NCI-H446 (cell line): ENCODE measurements at places on chromosomes 1 and 21.

GRCh38 chr1:196856053-196856452 is 31.8 kb upstream of the CFHR4 start:
- no peak for DNase-seq

DNA sequence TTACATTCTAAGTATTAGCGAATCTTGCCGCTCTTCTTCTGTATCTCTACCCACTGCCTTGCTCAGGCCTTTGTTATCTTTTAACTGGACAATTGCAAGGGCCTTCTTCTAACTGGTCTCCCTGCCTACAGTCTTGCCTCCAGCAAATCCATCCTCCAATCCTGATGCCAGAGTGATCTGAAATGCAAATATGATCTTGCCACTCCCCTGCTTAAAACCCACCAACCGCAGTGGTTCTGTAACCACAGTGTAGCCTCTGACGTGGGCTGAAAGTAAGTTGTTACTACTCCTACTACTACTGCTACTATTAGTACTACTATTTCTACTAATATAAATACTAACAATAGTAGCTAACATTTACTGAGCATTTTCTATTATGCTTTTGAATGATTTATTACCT is 12.4 kb downstream of the MOV10 start:
- DNase-seq, result no peak

DNA sequence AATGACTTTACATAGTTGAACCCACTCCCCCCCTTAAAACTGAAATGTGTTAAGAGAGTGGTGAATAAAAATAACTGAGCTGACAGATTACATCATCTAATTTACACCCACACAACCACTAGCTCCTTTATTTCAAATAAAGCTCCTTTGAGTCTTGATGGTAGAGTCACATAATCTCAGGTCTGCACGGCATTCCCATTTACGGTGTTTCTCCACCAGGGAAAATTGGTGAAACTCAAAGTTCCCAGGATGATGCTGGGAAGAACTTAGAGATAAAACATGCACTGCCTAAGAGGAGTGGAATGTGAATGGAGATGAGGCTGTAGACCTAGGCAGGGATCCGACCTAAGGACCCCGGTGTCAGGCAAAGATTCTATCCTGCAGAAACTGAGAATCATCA is 727.8 kb upstream of the ADAMTS5 start:
- DNase-seq, result no peak

- no peak for DNase-seq
These were observed 67.5 kb downstream of the KCND3 start for GRCh38 chr1:111921948-111922347.

DNA sequence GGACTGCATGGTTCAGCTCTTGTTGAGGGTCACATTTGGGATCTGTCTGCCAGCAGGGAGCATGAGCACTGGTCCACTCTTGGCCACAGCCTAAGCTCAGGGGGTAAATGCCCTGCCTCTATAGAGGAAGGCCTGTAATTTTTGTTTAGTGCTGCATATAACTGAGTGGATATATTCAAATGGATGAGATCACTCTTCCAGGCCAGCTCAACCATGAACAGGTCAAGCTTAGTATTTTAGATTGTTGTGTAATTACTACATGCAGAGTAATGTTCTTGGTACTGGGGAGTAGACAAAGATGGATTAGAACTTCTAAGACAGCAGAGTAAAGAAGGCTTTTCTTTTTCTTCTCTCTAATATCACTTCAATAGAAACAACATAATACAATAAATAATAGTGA is 376.9 kb downstream of the GPATCH2 start:
- DNase-seq, result no peak

- no peak for DNase-seq
These were observed 615.4 kb downstream of the KIF26B start for GRCh38 chr1:245770156-245770555.

GRCh38 chr1:2314273-2314802 is 77.0 kb downstream of the MORN1 start:
- peak; percentile 27 for DNase-seq

GRCh38 chr1:106954661-106955229 is 101.7 kb upstream of the PRMT6 start:
- DNase-seq, result no peak

DNA sequence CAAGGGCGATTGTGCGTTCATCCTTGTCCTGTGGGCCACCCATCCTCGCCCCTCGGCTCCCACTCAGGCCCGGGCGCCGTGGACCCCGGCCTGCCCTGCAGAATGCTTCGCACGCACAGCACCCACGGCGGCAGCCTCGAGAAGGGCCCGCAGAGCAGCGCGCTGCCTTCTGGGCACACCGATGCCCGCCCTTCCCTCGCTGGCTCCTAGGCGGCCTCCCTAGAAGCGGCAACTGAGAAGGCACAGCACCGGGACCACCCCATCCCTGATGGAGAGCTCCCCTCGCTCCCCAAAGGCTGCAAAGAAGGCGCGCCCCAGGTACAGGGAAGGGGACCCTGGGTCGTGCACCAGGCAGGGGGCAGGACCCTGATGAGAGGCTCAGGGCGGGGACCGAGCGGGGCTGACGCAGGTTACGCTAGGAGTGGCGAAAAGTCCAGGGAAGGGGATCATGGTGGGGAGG is 971 bp downstream of the CAPZB start:
- DNase-seq, result no peak

DNA sequence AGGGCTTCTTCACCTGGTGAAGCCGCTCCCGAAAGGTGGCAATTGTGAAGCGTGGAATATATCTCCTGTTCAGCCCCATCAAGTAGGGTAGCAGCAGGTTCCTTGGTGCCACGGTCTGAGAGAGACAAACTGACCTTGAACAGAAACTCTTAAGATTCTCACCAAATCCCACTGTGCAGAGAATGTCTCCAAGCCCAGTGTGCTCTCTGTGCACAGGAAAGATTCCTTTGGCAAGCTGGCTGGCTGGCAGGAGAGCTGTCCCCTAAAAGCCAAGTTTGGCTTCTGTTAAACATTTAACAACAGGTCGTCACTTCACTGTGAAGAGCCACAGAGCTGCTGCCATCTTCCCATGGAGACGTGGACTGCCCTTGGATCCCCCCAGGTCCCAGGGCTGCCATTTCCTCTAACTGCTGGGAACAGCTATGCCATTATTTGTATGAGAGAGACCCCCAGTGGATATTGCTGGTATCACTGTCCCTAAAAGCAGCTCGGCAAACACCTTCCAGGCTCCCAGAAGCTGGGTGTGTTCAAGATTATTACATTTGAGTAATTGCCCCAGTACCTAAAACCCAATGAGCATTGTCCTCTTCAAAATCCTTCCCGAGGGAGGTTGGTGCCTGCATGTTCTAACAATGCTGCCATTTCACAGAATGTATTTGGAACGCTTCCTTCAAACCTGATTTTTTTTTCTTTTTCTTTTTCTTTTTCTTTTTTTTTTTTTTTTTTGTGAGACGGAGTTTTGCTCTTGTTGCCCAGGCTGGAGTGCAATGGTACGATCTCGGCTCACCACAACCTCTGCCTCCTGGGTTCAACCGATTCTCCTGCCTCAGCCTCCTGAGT is 71.8 kb downstream of the CD58 start:
- DNase-seq, result peak; percentile 71

DNA sequence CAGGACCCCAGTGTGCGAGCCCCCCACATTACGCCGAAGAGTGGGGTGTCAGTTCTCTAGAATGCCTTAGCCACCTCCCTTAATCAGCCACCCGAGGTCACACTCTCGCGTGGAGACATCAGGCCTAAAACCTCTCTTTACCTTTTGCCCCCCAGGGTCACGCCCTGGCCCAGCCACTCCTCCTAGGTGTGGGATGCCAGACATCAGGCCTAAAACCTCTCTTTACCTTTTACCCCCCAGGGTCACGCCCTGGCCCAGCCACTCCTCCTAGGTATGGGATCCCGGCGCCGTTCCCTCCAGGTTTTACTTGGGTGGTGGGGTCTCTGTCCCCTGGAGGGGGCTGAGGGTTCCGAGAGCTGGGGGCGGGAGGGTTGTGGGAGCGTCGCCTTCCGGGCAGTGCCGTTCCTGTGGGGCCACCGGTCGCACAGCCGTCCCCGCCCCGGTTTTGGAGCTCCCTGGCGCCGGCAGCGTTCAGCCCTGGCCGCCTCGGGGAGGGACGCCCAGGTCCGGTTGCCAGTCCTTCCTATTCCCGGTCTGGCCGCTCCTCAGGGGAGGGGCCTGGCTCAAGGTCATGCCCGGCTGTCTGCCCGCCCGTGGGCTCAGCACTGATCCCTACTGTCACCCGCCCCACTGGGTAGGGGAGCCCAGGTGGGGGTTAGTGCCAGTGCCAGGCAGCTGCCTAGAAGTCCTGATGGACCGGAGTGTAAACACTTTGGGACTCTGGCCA is 882 bp downstream of the VPS13D start:
- DNase-seq, result no peak

- no peak for DNase-seq
These were observed 14.9 kb upstream of the RAB42 start for GRCh38 chr1:28577052-28577678.

DNA sequence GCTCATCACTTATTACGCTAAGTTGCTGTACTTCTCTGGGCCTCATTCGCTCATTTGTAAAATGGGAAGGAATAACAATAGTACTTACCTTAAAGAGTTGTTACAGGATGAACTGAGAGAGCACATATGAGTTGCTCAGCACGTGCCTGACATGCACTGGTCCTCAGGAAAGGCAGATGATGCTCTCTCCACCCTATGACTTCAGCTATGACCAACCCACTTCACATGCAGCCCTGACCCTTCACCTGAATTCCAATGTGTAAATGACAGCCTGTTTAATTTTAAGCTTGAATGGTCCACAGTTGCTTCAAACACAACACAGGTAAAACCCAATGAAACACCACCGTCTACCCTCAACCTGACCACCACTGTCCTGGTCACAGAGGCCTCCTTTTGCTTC is 32.9 kb downstream of the GADD45A start:
- DNase-seq, result no peak

DNA sequence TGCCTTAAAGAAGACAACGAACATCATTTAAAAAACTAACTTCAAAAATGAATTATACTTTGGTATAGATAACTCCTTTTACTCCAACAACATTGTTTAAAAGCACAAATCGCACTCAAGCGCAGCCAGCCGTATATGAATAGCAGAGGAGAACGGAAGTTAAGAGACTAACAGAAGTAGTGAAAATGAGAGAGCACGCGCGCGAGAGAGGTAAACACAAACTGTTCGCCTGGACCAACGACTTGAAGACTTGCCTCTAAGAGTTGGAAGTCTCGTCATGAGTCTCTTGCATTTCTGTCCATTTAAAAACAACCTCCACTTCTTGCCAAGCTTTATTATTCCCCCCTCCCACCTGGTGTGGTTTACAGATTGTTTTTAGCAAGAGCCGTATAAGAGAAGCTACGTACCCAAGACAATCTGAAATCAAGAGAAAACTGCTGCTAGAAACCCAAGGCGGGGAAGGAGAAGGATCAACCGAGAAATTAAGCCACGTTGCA is 479 bp downstream of the SELENOF start:
- DNase-seq, result peak; percentile 72

GRCh38 chr1:2269193-2269921 is 41.2 kb downstream of the SKI start:
- DNase-seq, result no peak

DNA sequence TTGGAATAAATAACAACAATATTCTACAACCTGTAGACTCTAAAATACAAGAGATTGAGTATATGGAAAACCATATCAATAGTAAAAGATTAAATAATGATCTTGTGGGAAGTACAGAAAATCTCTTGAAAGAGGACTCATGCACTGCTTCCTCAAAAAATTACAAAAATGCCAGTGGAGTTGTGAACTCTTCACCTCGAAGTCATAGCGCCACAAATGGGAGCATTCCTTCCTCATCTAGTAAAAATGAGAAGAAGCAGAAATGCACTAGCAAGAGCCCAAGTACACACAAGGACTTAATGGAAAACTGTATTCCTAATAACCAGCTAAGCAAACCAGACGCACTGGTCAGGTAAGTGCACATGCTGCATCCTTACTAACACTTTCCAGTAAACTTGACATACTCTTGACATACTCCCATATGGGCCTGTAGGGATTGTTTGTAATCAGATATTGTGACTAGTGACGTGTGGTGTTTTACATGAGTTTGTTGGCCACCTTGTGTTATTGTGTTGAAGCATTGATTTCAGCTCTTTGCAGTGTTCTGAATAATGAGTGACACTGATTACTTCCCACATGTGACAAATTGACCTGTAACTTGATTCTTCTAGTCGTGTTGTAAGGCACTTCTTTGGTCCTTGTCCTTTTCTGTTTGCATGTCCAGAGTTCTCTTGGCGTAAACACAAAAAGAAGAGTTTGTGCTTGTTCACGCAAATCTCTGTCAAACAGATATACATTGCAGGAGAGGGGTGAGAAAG is 28.0 kb downstream of the MACO1 start:
- no peak for DNase-seq

DNA sequence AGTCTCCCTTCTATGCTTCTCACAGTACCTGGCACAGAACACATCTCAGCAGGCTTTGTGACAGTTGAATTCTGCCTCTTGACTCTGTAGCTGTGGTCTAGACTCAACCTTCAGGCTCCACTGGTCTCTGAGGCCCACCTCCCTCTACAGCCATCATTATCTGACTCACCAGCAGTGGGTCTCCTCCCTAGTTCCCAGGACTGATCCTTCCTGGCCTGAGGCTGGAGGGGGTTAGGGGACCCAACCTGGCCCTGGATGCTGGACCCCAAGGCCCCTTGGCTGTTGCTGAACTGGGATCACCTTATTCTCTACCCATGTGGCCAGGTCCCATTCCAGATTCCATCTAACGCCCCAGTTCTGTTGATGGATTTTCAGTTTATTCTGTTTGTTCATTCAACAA is 43.1 kb upstream of the FOXO6 start:
- DNase-seq, result no peak

DNA sequence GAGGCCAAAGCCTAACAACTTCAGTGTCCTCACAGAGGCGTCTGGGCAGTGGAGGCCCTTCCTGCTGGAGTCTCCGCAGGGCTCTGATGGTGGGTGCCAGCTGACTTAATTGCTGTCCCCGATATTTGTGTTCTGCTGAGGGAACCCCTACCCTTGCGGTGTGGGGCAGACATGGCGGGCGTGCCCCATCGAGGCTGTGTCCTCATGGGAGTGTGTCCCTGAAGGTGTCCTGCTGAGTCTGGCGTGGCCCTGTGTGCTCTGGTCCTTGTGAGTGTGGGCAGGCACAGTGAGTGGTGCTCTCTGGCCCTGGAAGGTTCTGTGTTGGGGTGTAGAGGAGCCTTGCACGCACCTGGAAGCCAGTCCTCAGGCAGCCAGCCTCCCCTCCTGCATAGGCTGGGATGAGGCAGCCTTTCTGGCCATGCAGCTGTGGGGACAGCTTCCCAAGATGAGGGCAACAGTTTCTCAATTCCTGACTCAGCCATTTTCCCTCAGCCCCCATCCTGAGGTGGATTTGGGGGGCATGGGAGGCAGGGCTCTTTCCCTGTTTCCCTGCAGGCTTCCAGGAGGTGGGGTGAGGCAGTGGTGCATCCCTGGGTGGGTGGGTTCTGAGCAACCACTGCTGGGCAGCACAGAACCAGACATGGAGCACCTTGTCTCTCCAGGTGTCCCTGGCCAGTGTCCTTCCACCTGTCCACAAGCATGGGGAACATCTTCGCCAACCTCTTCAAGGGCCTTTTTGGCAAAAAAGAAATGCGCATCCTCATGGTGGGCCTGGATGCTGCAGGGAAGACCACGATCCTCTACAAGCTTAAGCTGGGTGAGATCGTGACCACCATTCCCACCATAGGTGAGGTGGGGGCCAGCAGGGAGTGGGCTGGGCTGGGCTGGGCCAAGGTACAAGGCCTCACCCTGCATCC is 6.5 kb downstream of the C1orf35 start:
- no peak for DNase-seq

GRCh38 chr1:211236633-211237320 is 22.4 kb upstream of the RCOR3 start:
- DNase-seq, result no peak
